ENCODE measurements at places on chromosomes 4 and X.

DNA sequence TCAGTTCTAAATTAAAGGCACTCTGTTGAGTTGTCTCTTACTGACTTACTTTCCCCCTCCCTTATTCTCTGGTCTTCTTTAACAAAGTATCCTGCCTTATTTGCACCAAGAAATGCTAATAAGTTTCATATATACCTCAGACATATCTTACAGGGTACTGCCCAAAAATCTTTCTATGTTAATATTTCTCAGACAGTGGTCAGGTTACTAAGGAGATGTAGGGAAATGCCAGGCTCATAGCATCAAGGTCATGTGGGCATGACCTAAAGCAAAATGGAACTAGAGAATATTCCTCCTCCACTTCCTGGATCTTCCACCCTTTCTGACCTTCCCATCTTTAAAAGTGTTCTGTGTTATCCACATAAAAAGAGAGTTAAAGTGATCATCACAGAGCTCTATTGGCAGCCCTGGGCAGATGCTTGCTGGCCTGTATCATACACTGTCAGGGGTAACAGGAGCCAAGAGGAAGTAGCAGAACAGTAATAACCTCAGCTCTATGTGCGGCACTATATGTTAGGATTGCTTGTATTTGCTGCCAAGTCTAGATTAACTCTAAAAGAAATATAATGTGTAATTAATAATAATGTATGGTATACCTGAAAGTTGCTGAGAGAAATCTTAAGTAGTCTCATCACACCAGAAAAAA is 74.3 kb downstream of the IQCM start:
- no peak for DNase-seq

DNA sequence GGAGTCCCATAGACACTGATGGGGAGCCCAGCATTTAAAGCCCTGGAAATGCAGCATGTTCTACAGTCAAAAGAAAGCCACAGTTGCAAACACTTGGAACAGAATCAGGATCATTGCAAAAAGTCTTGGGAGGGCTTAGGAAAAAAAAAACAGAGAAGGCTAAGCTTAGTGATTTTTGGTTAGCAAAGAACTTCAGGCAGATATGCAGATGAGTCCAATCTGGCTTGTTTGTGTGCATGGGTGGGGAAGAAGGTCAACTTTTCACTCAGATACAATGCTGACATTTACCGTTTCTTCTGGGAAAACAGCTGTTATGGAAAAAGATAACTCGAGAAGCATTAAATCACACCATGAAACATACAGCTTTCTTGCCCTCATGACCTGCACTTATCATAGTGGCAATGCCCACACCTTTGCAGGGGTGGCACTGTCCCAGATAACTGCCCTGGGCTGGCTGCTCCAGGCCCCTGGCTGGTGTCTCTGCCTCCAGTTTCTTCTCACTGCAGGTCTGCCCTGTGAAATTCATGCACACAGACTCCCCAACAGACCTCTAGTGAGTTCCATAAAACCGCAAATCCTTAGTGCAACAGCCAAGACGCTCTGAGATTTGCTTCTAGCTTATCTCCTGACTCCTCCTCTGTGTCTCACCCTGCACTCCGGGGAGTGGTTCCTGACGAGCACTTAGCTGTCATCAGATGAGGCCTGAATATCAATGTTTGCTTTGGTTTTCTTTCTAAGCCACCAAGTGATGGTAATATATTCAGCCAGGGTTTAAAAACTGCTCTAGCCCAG is 99.2 kb downstream of the DRD5 start:
- no peak for DNase-seq

GRCh38 chr4:42646013-42646784 is 10.7 kb downstream of the ATP8A1 start:
- no peak for DNase-seq

GRCh38 chr4:125833-126232 is 1.5 kb downstream of the ZNF718 start:
- DNase-seq = no peak

GRCh38 chrX:148732743-148733142 is 232.3 kb downstream of the AFF2 start:
- DNase-seq = no peak

DNA sequence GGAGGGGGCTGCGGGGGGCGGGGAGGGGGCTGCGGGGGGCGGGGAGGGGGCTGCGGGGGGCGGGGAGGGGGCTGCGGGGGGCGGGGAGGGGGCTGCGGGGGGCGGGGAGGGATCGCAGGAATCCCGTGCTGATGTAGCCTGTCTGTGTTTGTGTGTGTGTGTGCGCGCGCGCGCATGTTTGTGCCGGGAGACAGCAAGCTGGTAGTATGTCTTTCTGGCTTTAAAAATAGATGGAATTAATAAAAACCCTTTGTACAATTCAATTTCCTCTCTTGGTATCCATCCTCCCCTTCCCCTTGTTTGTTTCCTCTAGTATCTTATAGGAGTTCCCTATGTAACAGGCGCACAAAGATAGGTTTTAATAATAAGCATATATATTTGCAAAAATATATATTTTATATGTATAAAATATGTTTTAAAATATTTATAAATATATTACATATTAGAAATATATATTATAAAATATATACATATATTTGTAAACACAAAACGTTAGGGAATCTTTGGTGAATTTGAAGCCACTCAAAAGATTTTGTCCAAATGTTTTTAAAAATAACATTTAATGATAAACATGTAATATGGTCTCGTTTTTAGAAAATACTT is 782 bp downstream of the ARHGAP24 start:
- no peak for DNase-seq

DNA sequence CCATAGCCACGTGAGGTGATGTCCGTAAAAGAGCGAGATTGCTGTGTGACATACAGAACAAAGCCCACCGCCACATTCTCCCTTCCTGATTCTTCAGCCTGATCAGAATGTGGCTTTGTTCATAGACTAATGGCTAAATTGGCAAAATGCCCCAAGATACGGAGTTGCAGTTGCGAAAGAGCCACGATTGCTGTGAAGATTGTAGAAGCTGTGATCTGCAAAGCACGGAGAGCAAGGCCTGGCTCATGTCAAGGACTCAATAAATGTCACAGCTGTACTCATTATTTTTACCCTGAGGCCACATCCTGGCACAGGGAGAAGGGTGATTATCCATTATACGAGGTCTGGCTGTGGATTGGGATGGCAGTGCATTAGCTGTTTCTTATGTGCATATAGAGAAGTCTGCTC is 34.2 kb downstream of the ARSD start:
- DNase-seq = no peak

- DNase-seq = no peak
Observed at GRCh38 chr4:44984083-44984482, 257.7 kb upstream of the GNPDA2 start.

GRCh38 chrX:351736-352135 is 33.1 kb upstream of the GTPBP6 start:
- DNase-seq = no peak

GRCh38 chr4:152052451-152053057 is 291.7 kb upstream of the GATB start:
- no peak for DNase-seq

- DNase-seq = no peak
Observed at GRCh38 chr4:94262163-94263016, 54.7 kb downstream of the SMARCAD1 start.

DNA sequence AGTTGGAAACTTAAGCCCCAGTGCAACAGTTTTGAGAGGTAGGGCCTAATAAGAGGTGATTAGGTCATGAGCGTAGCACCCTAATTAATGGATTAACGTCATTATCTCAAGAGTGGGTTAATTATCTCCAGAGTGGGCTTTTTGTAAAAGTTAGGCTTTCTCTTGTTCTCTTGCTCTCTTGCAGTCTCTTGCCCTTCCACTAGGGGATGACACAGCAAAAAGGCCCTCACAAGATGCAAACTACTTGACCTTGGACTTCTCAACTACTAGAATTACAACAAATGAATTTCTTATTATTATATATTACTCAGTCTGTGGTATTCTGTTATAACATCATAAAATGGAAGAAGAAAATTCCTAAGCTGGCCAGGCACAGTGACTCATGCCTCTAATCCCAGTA is 22.1 kb upstream of the NDST3 start:
- DNase-seq = no peak
